NCI-H187 (cell line): ENCODE measurements at places on chromosomes 16 and 17.

DNA sequence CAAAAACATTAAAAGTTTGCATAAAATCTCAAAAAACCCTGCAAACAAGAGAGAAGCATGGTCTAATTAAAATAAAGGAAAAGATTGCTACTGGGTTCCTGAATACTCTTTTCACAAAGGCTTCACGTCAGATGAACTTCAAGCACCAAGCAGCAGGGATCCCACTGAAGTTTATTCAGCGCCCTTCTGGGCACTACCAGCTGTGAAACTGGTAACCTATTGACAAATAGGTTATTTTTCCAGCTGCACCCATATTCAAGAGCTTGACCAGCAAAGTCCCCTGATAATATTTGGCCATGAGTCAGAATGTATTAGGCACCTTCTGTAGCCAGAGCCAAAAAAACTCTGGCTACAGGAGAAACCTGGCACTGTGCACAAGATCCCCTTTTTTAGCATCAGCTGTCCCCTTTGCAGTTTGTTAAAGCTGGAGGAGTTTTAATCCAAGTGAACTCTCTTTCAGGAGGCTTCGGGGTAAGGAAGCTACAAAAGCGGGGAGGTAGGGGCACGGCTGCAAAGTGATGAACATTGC is 60.3 kb downstream of the GRIN2A start:
- no peak for DNase-seq

DNA sequence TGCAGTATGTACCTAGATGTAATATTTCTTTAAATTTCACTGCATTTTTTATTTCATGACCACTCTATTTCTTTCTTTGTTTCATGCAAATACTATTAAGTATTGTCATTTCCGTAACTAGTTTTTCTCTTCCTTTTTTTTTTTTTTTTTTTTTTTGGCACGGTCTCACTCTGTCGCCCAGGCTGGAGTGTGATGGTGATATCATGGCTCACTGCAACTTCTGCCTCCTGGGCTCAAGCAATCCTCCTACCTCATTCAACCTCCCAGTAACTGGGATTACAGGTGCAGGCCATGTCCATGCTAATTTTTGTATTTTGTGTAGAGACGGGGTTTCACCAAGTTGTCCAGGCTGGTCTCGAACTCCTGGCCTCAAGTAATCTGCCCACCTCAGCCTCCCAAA is 70.7 kb downstream of the TMEM114 start:
- DNase-seq: no peak

- DNase-seq: no peak
Measured at GRCh38 chr17:9755083-9755482, 36.3 kb downstream of the DHRS7C start.

GRCh38 chr16:14307527-14308367 is 236.6 kb downstream of the MRTFB start:
- DNase-seq: no peak

DNA sequence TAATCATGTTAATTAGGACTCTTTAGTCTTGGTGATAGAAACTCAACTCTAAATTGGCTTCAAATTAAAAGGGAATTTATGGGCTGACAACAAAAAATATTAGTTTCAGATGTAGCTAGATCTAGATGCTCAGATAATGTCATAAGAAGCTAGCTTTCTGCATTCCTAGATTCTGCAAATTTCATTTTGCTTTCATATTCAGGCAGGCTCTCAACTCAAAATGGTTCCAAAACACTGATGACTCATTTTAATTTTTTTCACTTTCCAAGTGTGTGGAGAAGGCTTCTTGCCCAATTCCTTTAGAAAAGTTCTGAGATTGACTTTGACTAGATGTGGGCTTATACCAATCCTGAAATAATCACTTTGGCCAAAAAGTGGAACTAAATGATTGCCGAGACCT is 236.7 kb upstream of the GOT2 start:
- DNase-seq: no peak

GRCh38 chr17:73639932-73640331 is 4.3 kb downstream of the SDK2 start:
- DNase-seq: no peak

- no peak for DNase-seq
Measured at GRCh38 chr17:8821446-8822105, 22.4 kb upstream of the MFSD6L start.

GRCh38 chr16:49827805-49828438 is 28.0 kb downstream of the ZNF423 start:
- no peak for DNase-seq

DNA sequence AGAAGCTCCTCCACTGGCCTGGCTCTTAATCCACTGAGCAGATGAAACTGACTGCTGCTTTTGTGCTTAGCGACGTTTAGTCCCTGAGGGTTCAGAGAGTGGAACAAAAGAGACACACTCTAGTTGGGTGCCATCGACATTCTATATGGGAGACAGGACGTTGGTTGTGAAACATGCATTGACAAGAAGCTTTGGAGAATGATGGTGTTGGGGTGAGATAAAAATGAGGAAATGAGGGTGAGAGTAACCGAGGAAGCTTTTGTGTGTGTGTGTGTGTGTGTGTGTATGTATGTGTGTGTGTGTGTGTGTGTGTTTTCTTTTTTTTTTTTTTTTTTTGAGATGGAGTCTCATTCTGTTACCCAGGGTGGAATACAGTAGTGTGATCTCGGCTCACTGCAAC is 89.5 kb downstream of the ABCC1 start:
- no peak for DNase-seq

DNA sequence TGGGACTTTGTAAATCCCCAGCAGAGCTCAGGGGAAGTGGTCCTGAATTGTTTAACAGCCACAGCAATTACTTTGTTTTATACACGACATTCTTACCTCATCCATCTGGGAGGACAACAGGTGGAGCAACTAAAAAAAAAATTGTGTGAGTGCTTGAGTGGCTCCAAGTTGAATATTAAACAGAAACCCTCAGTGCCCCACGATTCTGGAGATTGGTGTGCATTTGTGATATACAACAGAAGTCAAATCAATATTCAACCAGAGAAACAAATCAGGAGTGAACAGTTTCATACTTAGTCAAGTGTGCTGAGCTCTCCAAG is 204.8 kb downstream of the HAPSTR1 start:
- DNase-seq: no peak

DNA sequence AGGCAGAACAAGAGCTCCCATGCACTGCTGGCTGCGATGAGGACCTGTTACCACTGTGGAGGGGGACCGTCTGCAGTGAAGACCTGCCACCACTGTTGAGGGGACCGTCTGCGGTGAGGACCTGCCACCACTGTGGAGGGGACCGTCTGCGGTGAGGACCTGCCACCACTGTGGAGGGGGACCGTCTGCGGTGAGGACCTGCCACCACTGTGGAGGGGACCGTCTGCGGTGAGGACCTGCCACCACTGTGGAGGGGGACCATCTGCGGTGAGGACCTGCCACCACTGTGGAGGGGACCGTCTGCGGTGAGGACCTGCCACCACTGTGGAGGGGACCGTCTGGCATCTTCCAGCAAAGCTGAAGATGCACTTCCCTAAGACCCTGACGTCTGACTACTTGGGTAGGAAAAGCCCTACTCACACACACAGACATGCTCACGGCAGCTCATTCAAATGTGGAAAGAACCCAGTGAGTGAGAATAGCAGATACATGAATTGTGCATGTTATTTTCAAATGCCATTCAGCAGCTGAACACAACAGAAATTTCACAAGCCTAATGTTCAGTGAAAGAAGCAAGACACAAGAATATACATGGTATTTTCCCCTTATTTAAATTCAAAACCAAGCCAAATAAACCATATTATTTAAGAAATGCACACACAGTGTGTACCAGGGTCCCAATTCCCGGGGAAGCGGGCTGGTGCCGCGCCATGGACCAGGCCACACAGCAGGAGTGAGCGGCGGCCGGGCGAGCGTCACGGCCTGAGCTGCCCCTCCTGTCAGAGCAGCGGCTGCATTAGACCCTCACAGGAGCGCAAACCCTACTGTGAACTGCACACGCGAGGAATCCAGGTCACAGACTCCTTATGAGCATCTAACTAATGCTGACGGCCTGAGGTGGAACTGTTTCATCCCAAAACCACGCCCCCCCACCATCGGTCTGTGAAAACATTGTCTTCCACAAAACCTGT is 64.2 kb upstream of the METRNL start:
- DNase-seq: no peak

- DNase-seq: no peak
Measured at GRCh38 chr17:83064732-83065659, 14.4 kb upstream of the METRNL start.

GRCh38 chr17:44044071-44044470 is 22.4 kb downstream of the LSM12 start:
- no peak for DNase-seq

DNA sequence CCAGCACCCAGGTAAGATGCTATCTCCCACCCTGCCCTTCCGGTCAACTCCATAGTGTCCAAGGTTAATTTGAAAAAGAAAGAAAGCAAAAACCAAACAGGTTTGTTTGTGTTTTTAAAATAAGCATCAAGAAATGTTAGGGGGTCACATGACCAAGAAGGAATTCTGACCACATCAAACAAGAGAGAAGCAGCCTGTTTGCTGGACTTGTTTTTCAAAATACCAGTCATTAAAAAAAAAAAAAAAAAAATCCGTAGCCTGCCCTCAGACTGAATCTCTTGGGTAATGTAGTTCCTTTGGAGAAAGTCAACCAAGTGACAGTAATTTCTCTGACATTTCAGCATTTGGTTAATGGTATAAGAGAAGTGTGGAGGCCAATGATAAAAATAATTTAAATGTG is 38.4 kb downstream of the HNF1B start:
- DNase-seq: no peak

DNA sequence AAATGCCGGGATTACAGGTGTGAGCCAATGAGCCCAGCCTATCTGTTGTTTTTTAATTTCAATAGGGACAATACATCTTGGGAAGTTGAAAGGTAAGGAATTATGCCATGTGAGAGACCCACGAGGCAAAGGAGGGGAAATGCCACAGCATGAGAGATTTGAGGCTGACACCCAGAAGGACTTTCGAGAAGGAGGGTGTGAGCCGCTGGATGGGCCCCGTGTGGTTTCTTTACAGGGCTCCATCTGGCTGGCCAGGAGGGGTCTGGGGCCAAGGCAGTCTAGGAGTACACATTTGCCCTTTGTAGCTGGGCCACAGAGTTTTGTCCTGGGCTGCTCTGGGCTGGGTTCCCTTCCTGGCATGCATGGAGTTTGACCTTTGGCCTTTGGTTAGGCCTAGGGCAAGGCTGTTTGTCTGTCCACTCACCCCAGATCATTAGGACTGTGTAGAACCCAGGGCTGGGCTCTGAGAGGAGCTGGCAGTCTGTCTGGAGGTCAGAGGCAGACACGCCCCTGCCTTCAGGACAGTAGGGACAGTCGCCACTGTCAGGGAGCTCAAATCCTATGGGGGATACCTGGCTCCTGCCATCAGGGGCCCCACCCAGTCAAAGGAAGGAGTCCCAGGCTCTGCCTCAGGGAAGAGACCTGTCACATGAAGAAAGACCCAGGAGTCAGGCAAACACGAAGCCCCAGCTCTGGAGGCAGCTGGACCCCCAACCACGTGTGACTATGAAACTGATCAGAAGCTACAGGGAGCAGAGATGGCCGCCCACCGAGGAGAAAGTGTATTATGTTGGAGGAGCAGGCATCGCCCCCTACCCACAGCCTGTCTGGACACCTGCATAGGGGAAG is 24.2 kb upstream of the NXPH3 start:
- no peak for DNase-seq

DNA sequence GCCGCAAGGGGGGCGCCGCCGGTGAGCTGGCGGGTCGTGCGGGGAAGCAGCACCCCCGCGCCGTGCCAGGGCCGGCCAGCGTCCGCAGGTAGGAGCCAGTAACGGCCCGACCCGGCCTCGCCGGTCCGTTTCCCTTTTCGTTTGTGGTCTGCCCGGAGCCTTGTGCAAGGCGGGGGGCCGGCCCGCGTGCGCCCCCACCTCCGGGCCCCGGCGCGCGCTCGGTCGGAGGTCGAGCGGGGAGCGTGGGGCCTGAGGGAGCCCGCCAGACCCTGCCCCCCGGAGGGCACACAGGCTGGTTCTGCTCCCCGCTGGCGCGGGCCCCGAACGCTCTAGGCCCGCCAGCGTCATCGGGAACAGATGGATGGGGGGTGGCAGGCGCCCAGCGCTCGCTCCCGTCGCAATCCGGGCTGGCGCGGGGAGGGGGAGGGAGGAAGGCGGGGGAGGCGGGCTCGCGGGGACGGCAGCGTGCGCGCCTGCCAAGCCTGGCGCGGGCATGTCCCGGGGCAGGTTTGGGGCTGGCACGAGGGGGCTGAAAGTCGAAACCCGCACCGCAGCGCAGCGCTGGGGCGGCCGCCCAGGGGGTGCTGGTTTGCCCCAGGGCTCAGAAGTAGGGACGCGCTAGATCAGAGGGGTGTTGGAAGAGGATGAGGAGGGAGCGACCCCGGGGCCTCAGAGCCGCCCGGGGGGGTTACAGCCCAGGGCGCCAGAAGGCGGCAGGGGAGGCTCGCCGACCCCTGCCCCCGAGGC is 1.5 kb upstream of the GSE1 start:
- peak; percentile 49 for DNase-seq

- DNase-seq: no peak
Measured at GRCh38 chr16:23700509-23700908, 12.5 kb downstream of the ERN2 start.

DNA sequence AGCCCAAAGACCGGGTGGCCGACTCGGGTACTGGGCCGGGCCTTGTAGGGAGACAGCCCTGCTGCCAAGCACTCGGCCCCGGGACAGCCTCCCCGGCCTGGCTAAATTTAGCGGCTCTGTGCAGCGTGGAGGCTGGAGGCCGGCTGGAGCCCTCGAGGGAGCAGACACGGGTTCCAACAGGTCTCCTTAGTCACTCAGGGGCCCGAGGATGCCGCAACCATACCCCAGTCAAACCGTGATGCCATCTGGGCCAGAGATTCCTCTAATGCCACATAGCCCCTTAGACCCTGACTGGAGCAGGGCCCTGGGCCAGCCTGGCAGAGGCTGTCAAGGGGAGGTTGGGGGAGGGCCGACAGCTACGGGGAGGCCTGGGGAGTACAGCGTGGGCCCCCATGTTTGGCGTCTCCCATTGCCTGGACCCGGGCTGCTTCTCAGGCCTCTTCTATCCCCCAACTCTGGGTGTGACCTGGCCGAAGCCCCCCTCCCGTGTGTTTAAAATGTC is 2.9 kb upstream of the P2RX1 start:
- DNase-seq: no peak

GRCh38 chr16:27321013-27321915 is 7.5 kb downstream of the IL4R start:
- no peak for DNase-seq

DNA sequence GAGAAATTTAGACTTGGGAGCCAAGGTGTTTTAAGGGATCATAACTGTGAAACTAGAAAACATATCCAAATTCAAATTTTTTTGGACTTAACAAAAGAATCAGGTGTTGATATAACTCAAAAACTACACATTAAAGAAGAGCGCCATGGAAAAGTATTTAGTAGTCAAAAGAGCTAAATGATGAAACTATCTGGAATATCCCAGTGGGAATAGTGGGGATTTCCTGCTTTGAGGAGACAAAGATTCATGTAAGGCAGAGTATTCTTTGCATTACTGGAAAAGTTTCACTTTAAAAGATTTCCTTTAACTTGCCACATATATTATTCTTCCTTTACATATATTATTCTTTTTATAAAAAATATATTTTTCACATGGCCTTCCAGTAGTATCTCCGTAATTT is 40.3 kb upstream of the VPS4A start:
- no peak for DNase-seq

- DNase-seq: no peak
Measured at GRCh38 chr17:29143894-29144293, 36.3 kb downstream of the MYO18A start.
